C1 segment of cervical spinal cord (tissue), 14 donors: ENCODE measurements at places on chromosomes 6 and 20.

DNA sequence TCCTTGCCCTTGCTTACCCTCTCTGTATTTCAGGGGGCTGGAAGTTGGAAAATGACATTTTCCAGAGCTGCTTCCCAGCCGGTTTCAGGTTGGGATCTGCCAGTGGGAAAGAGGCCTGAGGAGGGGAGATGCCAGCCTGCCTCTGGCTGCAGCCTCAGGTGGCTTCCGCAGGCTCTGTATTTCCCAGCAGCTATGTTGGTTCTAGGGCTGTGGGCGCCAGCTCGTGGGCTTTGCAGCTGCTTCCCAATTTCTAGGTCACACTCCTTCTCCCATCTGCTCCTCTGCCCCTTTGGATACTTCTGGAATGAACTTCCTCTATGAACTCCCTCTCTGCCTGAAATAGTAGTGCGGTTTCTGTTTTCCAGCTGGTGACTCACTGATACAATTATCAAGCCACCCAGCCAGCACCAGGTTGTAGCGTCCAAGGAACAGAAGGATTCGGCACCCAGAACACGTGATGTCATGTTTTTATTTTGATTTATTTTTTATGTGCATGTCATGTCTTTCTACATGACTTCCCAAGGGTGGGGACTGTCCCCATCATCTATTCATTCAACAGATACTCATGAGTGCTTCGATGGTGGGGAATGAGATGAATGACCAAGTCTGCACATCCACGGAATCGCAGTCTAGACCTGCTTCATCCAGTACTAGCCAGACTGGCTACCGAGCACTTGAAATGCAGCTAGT lies 38.0 kb downstream of the TGM2 start:
- DNase-seq, result no peak

- no peak for DNase-seq
These were observed 111.1 kb upstream of the MCHR2 start for GRCh38 chr6:100105138-100105537.

DNA sequence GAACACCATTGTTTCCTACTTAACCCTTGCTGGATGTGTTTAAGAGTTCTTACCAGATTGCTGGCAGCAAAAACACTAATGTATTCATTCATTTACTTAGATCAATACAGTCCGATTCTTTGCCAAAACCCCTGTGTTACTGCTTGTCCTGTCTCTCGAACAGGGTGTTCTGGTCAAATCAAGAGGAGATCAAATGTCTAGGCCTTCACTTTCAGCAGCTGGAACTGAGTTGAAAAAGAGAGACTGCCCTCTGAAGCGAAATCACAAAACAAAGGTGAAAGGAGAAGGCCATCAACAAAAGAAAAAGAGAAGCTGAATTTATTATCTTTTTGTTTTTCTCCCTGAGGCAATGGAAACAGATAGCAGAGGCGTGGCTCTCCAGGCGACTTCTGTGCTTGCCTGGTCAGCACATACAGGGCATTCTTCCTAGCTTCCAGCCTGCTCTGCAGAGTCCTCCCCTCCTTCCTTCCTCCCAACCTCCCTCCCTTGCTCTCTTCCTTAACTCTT lies 44.1 kb upstream of the GCM1 start:
- no peak for DNase-seq

DNA sequence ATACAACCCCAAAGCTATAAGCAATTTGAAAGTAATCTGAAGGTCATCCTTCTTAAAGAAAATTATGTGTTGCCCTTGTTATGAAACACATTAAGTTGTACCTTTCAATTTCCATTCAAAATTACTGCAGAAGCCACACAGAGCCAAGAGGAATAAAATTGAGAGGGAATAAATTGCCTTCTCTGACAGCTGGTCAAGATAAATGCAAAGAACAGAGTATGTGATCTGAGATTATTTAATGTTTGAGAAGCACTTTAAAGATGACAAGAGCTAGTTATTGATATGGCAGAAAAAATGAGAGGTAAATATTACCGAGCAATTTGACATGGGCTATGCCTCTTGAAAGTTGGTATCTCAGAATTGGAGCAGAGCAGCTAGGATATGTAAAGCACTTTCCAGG lies 61.6 kb downstream of the TRDN start:
- DNase-seq, result no peak

DNA sequence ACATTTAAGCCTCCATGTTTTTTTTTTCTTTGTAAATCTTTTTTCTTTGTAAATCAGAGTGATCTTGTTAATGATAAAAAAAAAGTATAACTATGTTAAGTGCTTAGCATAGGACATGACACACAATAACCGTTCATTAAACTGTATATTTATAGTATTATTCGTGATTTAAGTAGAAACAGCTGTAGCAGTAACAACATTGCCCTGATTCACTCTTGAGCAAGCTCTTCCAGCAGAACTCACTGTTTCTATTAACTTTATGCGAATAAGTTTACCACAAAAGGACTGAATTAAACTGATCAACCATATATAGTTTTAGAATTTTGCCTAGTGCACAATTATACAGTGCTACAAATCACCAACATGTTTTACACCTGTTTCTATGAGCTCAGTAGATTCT lies 1338.0 kb upstream of the EYS start:
- no peak for DNase-seq

GRCh38 chr20:50449738-50450492 lies 60.3 kb upstream of the PTPN1 start:
- DNase-seq, result no peak

DNA sequence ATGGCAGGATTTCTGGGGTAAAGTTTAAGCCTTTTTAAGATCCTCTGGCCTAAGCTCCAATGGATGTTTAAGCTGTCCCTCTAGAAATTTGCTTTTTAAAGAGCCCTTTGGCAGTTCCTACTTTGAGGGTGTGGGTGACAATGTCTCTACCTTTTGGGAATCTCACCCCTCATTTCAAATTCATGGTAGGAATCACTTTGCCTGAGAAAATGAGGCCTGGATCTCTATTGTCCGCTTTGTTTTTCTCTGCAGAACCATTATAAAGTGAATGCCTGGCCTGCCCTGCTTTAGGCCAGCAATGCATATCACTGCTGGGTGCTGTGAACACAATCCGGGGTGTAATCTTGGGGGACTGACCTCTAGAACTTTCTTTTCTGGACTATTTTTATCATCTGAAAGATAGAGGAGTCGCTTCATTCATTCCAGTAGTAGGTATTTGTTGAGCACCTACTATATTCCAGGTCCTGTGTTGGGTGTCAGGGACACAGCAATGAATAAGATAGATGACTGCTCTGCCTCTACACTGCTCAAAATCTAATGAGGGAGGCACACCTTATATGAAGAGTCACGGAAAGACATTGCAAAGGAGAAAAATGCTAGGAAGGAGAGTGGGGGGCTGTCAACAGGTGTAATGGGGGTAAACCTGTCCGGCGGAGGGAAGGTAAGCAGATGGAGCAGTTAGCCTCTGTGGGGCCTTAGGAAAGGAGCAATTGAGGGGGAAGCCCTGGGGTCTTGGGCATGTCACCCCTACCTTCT lies 8.6 kb upstream of the COMMD7 start:
- DNase-seq, result no peak

DNA sequence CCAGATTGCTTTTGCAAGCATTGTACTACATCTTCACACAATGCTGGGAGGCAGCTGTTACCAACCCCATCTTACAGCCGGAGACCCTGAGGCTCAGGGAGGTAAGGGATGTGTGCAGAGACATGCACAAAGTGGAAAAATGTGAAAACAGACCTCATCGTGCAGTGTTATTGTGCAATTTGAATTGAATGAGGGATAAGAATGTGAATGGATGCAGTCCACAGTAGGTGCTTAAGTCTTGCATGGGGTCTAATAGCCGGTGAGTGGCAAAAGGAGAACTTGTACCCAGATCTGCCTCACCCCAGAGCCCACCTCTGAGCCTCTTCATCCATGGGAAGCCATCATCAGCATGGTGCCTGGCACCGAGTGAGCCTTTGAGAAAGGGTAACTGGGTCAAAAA lies 42.1 kb downstream of the SLC52A3 start:
- no peak for DNase-seq

DNA sequence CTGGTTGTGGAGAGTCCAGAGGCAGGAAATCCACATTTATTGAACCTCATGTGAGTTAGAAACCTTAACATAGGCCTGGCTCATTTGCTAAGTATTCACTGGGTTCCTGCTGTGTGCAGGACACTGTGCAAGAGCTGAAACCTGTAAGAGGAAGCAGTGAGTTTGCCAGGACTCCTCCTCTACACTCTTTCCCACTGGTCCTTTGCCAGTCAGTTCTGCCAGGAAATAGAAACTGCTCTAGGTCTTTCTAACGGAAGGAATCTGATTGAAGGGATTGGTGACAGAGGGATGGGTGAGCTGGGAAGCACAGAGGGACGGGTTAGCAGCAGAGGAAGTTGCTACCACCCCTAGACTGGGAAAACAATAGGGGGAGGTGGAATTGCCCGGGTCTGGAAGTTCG lies 234.2 kb upstream of the ECI2 start:
- DNase-seq, result no peak

DNA sequence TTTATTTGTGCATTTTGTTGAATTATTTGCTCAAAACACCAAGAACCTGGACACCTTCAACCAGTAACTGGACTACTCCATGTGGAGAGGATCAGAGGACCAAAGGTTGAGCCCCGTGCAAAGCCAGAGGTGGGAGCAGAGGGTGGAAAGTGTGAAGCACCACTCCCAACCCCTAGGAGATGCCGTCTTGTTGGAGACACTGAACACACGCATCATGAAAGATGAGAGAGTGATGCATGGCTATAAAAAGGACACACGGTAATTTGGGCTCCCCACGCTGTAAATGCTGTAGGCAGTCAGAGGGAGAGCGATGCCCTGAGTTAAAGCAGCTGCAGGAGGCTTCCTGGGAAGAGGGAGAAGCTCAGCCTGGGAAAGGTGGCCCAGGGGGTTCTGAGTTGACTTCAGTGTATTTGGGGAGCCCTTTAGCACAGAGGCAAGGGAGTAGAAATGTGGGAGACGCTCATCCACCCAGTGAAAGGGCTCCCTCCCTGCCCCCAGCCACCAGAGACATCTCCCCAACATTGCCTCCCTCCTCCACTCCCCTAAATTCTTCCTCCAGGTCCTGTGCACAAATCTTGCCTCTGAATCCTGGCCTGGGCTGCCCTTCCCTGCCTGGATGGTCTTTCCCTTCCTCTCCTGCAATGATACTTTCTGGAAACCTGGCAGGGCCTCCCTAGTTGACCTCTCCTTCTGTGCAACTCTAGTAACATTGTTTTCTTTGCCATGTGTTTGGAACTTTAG lies 55.8 kb upstream of the IYD start:
- DNase-seq, result no peak

DNA sequence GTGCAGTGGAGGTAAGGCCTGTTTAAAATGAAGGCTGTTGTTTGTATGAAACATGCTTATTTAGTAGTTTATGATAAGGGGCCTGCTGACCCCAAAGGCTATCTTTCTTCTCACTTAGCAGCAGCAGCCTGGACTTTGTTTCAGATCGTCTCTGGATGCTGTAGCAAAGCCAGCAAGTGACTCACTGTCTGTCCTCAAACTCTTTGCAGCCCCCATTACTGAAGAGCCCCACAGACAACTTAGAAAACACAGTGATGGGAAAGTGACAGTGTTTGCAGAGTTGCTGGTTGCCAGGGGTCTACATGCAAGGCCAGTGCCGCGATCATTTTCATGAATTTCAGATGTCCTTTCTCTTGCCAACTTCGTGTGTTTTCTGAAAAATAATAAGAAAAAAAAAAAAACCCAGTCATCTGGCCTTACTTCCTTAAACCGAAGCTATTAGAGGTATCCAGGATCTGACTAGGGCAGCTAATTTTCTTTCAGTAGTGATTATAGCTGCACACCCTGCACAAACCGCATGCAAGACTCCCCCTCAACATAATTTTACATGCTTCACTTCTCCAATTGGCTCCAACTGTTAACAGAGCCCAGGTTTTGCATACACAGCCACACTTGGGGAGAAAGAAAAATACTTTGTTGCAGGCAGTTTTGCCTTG lies 11.6 kb upstream of the F13A1 start:
- DNase-seq, result no peak

- DNase-seq, result no peak
These were observed 51.2 kb upstream of the UBR2 start for GRCh38 chr6:42512579-42512978.

DNA sequence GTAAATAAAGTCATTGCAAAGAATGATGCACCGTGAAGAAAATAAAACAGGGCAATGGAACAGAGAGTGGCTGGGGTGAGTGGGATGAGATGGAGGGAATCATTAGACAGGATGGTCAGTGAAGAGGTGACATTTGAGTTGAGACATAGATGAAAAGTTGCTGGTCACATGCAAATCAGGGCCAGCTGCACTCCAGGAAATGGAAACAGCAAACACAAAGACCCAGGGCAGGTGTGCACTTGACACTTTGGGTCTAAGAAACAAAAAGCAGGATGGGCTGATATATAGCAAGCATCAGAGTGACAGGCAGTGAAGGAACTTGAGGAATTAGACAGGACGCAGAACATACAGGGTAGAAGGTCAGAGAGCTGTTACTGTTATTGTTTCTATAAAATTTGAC lies 171.5 kb upstream of the RIPOR2 start:
- DNase-seq, result no peak

- no peak for DNase-seq
These were observed 286.2 kb downstream of the DHX35 start for GRCh38 chr20:39248171-39248861.

GRCh38 chr6:53433261-53433950 lies 84.7 kb upstream of the ELOVL5 start:
- DNase-seq, result no peak

DNA sequence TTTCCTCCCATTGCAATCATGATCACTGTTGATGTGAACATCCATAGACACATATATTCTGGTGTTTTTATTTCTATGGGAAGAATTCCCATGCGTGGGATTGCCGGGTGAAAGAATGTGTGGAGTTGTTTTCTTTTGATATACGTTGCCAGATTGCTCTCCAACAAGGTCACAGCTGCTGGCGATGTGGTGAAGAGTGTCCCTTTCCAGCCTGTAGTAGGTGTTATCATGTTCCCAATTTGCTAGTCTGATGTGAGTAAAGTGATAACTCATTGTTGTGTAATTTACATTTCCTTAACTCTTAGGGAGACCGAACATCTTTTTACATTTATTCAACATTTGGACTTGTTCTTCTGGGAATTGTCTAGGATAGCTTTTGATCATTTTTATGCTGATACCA lies 14.5 kb upstream of the ELMO2 start:
- no peak for DNase-seq

DNA sequence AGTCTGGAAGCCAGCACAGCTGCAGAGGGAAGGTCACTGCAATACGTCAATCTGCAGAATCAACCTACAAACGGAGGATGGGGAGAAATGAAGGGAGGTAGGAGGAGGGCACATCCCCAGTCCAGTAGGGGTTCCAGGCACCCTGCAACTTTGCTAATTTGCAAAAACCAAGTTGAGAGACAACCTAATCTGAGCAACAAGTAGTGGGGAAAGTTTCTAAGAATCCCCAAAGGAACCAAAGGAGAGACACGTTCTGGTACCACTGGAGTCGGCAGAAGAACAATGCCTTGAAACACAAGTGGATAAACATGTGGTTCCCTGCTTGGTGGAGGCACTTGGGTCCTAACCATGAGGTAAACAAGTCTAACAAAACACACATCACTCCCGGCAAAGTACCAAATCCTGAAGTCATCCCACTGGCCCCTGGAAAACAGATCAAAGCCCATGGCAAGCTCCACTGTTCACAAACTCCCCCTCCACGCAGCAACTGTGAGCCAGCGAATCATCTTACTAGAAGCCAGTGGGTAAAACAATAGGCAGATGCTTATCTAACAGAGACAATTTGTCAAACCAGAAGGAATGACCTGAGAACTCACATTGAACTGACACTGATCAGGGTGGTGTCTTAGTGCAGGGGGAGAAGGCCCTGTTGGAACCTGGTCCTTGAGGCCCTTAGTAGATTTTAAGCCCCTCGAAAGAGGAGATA lies 4.7 kb downstream of the MRPS18A start:
- no peak for DNase-seq
